Aortic smooth muscle cell (primary cell): ENCODE measurements at places on chromosomes 5 and 9. TPM values are rescaled to one million over a fixed set of nuclear protein-coding genes. Genes with fewer than 3 reads are reported as not detected.

The FOXD4L3 gene
- total RNA-seq = 0.13 TPM in 1 of 2 replicates, not detected in the other

The FUT7 gene
- total RNA-seq = not detected in 2 replicates

The DRD1 gene
- 0.12 and 0.53 TPM in 2 replicates for total RNA-seq

The MAN2A1 gene
- total RNA-seq = 32.5 and 47.3 TPM in 2 replicates

The SMIM32 gene
- total RNA-seq = not detected in 2 replicates

The ANKRA2 gene
- total RNA-seq = 12.6 and 15.0 TPM in 2 replicates

The ANKS6 gene
- 9.1 and 9.7 TPM in 2 replicates for total RNA-seq

The CD274 gene
- total RNA-seq = 2.1 and 2.4 TPM in 2 replicates

The SPATA9 gene
- total RNA-seq = 0.13 TPM in 1 of 2 replicates, not detected in the other

The WWC1 gene
- total RNA-seq = 0.19 and 0.66 TPM in 2 replicates

The ARAP3 gene
- total RNA-seq = 3.0 and 3.9 TPM in 2 replicates

The SH3RF2 gene
- 1.8 and 2.3 TPM in 2 replicates for total RNA-seq

The SPINK7 gene
- not detected in 2 replicates for total RNA-seq

The CTNND2 gene
- total RNA-seq = under 0.01 TPM in 1 of 2 replicates, not detected in the other

The QRFP gene
- not detected in 2 replicates for total RNA-seq

The SPATA31C1 gene
- not detected in 2 replicates for total RNA-seq

The ADGRD2 gene
- not detected in 2 replicates for total RNA-seq

The ARL14EPL gene
- not detected in 2 replicates for total RNA-seq

The TMCO6 gene
- 6.1 and 7.0 TPM in 2 replicates for total RNA-seq

The PPP6C gene
- total RNA-seq = 7.9 and 11.7 TPM in 2 replicates

The CD180 gene
- total RNA-seq = 0.06 TPM in 1 of 2 replicates, not detected in the other

The RALGPS1 gene
- total RNA-seq = 2.4 and 3.2 TPM in 2 replicates
